Activated T-cell treated with anti-CD3 and anti-CD28 coated beads for 24 hours (primary cell): ENCODE measurements at places on chromosomes 3 and 15.

DNA sequence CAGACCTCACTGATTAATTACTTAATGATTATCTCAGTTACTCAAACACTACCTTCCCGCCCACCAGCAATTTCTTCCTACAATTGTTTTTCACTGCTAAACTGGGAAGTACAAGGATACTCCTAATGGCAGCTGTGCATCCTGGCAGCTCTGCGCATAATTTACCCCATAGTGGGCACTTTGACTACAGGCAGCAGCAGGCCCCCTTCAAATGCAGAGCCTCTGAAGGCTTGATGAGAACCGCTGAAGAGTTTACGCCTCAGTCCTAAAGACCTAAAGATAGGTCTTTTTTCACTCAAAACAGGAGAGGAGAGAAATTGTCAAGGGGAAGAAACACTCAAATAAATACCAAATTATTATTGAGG is 10.7 kb downstream of the CCDC32 start:
- no peak for DNase-seq

- no peak for DNase-seq
Measured at GRCh38 chr3:120147072-120147871, 53.0 kb upstream of the GSK3B start.

- DNase-seq, result no peak
Measured at GRCh38 chr15:77285057-77285997, 134.6 kb downstream of the PEAK1 start.

DNA sequence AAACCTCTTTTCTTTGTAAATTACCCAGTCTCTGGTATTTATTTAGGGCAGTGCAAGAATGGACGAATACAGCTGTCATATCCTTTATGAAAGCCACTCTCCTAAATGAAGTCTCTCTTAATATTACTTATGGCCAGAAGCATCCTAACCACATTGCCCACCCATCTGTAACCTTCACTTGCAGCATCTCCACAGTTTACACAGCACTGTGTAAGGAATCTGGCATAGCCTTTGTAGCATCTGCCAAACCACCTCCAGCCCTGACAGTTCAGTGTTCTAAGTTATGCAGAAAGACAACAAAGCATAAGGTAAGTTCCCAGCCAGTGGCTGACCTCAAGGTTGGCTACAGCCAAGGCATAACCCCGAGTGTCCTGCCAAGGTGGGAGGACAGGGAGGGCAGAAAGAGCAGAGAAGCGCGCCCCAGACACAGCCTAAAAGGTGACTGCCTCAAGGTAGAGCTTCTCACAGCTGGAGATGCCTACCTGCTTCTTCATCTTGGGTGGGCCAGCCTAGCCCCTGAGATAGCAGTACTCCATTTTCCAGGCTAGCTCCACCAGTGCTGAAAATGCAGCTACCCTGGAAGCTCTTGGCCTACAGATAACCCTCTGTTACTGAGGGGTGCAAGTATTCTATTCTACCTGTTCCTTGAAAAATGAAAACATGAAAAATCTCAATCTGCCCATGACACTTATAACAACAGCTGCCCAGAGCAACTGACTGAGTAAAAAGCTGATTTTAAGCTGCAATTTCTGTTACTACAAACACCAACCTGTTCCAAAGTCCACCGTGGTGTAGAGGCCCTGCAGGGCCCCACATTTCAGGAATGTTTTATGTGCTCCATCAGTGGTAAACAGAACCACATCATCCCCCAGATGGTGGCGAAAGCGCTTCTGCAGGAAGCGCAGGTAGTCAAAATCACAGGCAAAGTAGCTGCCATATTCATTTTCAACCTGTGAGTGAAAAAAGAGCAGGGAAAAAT is 39.3 kb downstream of the GLB1 start:
- no peak for DNase-seq

DNA sequence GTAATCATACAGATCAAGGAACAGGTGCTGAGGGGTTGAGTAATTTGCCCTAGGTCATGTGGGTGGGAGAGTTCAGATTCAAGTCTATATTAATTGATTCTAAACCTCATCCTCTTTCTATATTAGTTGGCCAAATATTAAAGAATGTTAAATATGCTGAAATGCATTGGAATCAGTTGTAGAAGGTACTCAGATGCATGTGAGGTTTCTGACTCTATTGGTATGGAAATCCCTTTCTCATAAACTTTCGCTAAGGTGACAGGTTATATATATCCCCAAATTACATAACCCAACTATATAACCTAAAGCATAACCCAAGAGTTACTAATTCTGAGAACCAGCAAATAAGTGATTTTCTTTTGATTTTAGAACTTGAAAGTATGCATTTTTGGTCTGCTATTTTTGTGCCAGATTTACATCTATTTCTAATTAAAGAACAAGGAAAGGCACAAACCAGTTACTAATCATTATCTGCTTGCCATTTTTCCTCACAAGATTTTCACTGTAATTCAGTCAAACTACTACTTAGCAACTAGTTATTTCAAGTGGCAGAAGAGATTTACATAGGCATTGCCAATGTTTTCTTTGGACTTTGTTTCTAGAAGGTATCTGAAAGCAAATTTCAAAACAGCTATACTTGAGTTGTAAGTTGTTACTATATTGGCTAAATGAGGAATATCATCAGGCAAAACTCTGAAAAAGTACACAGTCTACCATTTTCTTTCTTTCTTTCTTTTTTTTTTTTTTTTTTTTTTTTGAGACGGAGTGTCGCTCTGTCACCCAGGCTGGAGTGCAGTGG is 201.3 kb downstream of the RBMS3 start:
- no peak for DNase-seq

GRCh38 chr15:78875107-78875914 is 2.6 kb downstream of the MORF4L1 start:
- DNase-seq, result no peak

- no peak for DNase-seq
Measured at GRCh38 chr3:10247679-10248183, 528 bp upstream of the TATDN2 start.

- no peak for DNase-seq
Measured at GRCh38 chr3:102926618-102927017, 491.8 kb downstream of the ZPLD1 start.

DNA sequence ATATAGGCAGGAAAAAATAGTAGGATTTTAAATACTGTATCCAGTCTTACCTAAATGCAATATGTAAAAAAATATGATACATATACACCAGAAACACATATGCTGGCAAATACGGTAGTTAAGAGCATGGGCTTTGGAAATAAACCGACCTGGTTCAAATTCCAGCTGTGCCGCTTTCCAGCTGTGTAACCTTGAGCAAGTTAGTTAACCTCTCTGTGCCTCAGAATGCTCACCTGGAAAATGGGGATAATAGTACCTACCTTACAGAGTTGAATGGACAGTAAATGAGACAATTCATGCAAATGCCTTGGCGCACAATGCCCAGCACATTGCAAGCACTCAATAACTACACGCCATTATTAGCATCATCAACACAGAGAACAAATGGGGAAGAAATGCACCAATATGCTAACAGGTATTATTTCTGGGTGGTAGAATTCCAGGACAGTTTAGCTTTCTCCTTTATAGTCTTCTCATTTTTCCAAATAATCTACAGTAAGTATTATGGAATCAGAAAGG is 50.6 kb downstream of the SUMF1 start:
- DNase-seq, result no peak

DNA sequence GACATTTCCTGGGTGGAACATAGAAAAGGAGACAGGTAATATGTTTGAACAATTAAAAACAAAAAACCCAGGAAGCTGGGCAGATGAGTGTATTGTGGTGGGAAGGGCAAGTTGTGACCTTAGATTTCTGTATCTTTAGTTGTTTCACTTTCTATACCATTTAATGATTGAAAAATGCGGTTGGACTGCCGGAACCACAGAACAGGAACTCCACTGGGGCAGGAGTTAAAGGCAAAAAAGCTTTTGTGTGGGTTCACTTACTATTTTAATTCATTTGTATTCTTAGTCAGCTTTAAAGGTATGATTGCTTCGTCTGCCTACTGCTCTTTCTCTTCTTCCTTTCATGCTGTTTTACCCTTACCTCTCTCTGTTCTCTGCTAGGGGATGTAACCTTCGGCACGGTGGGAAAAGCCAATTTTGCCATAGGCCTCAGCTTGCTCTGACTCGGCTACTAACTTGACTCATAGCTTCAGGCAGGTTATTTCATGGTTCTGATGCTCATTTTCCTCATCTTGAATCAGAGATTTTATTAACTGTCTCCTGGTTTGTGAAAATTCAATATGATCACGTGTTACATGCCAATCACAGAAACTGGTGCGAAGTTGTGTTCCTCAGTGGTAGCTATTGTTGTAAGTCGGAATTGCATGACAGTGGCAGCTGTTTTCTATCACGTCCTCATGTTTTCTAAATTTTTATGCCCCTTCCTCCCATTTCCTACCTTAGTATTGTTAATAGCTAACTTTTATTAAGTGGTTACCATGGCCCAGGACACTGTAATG is 1.6 kb upstream of the MCTP2 start:
- DNase-seq, result peak; percentile 31

- DNase-seq, result no peak
Measured at GRCh38 chr3:140007911-140008869, 73.2 kb downstream of the CLSTN2 start.

DNA sequence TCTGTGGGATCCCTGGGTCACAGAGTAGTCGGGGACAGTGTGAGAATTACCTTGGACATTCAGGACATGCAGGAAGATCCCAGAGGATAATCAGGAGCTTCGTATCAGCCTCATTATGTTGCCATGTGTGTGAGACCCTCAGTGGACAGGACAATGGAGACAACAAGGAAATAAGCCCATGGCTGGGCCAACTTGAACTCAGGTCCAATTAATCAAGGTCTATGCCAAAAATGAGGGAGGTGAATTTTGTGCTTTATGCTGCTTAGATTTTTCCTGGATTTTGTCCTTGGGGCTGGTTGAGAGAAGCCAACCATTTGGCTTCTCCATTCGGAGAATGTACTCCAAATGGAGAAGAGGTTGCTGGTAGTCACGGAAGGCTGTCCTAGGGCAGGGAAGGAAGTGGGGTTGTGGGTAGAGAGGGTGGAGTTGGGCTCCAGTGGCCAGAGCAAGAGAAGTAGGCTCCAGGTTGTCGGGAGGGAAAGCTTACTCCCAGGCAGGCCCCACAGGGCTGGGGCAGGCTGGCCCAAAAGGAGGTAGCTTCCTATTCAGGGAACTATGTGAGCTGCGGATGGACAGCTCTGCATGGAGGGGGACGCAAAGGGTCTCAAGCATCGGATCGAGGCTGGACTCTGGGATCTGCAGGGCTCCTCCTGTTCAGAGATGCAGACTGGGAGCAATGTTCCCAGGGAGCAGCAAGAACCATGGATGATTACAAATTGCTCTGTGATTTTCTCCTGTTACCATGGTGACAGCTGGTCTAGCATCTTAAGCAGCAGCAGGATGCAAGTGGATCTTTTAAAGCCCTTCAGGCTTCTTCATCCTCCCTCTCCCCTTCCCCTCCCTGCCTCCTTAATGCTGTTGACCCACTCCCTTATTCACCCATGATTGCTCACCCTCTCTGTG is 91.1 kb downstream of the WNT7A start:
- DNase-seq, result no peak

- DNase-seq, result no peak
Measured at GRCh38 chr3:123122525-123123315, 55.9 kb downstream of the PDIA5 start.

- DNase-seq, result no peak
Measured at GRCh38 chr3:72300621-72301020, 515.7 kb upstream of the PROK2 start.

DNA sequence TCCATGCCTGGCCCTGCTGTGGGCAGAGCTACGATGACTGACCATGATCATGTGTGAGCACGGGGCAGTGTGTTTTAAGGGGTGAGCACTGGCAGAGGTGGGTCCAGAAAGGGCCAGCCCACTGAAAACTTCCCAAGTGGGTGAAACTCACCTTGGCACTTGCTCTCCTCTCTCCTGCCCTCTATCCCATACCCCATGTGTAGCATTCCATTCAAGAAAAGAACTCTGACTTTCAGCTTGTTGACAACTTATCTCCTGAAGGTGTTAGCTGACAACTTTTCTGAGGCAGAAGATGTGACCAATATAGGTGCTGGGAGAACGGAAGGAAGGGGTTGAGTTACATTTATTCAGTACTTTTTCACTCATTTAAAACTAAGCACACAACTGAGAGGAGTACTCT is 305.2 kb downstream of the RORA start:
- no peak for DNase-seq

- no peak for DNase-seq
Measured at GRCh38 chr3:85180-85579, 111.4 kb upstream of the CHL1 start.

- DNase-seq, result no peak
Measured at GRCh38 chr3:185820973-185821758, 3.7 kb downstream of the IGF2BP2 start.

GRCh38 chr3:31412832-31413231 is 119.9 kb upstream of the STT3B start:
- no peak for DNase-seq

DNA sequence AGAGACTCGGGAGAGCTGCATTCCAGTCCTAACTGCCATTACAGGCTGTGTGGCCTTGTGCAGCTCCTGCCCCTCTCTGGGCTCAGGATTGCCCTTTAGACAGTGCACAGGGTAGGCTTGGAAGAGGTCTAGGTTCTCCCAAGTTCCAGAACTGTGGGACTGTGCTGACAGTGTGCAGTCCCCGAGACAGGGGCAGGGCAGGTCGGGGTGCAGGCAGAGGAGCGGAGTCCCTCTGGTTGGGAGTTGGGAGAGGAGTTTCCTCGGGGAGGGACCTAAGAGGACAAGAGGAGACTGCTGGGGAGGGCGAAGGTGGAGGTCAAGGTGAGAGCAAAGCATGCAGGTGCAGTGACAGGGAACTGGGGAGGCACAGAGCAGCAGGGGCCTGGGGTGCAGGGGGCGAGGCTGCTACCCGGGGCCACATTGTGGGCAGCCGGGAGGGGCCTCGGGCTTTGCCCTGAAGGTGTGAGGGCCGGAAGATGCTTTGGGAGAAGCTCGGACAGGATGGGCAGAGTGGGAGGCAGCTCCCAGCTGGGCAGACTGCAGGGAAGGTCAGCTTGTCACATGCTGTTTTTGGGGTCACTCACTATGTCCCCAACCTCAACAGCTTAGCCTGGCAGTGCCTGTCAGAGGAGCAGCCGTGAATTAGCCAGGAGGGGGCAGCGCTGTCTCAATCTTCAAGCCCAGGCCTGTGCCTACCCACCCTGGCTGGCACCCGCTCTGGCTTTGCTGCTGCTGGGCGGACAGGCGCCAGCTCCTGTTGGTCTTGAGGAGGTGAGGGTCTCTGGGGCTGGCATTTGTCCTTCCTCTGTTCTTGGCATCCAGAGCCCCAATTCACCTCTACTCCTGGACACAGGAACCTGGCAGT is 15.4 kb upstream of the CSPG4 start:
- DNase-seq, result peak; percentile 55

- DNase-seq, result no peak
Measured at GRCh38 chr3:160052385-160053047, 63.9 kb downstream of the IL12A start.

GRCh38 chr3:174308736-174309135 is 550.4 kb upstream of the NAALADL2 start:
- no peak for DNase-seq
